ENCODE measurements at places on chromosomes 1 and 21. TPM values are rescaled to one million over a fixed set of nuclear protein-coding genes. Genes with fewer than 3 reads are reported as not detected.

LHX8 gene
- not detected for total RNA-seq

DNA sequence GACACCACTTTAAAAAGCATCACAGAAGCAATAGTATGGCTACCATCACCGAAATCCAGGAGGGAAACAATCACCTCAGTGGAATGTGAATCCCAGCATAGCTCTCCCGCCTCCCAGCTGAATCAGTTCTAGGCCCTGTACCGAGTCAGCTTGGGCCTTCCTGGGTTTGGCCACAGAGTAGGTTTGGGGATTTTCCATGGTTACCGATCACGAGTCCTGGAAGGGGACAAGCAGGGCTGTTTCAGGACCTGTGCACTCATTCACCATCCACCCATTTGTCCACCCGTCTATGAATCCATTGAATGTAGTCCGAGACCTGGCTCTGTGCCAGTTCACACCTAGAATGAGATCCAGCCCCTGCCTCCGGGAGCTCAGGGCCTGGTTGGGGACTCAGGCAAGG is 94.2 kb downstream of the ARHGEF10L start:
- no peak for DNase-seq

DNA sequence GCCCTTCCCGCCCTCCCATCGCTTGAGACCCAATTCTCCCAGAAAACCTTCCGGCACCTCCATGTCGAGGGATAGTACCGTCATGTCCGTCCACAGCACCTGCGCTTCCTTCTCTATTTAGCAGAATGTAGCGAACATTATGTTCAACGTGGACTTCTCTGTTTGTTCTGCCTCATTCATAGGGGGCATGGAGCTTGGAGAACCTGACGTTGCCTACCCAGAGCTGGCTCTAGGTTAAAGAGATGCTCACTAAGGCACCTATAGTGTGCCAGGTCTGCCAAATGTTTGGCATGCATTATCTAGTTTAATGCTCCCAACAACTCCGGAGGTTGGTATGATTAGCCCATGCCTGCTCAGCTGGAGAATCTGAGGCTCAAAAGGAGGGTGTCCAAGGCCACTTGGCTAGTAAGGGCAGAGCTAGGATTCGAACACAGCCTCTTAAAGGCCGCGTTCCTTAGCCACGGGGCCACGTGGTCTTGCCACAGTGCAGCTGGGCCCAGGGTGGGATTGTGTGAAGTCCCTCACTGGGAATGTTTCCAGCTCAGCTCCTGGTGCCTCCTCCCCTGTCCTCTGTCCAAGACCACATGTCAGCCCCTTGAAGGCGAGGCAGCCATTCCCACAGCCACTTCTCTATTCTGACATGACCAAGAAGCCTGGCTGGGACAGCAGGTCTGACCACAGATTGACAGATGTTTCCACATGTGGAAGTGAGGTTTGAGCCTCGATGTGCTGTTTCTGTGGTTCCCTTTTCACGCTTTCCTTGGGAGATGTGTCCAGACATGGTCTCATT is 57.8 kb downstream of the RUNX3 start:
- no peak for DNase-seq

GRCh38 chr1:29251164-29252124 is 15.1 kb downstream of the PTPRU start:
- DNase-seq, result no peak

GRCh38 chr1:178472531-178472930 is 24.2 kb downstream of the CLEC20A start:
- DNase-seq, result no peak

- DNase-seq, result no peak
These were observed 5.2 kb downstream of the CAPN9 start for GRCh38 chr1:230752407-230752806.

DNA sequence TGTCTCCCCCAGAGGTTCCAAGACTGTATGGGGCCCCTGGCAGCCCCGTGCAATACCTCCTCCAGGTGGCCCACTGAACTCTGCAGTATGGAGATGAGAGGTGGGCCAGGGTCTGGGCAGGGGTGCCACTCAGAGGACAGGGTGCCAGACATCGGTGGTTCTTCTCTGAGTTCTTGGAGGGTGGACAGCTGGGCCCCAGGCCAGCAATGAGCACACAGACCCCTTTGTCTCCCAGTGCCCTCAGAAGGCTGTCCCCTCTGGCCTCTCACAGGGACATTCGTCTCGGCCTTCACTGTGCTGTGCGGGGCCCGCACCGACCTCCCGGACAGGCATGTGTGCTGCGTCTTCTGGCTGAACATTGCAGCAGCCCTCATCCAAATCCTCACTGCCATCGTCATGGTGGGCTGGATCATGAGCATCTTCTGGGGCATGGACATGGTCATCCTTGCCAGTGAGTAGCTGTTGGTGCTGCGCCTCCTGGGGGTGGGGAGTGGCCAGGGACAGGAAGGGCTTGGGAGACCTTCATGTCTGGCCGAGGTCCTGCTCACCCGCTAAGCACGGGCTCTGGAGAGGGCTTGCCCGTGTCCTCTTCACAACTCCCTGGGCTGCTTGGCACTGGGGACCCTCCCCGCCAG is 48.1 kb downstream of the STUM start:
- DNase-seq, result no peak
